ENCODE measurements at places on chromosomes 2 and 18. TPM values are rescaled to one million over a fixed set of nuclear protein-coding genes. Genes with fewer than 3 reads are reported as not detected.

Gene ATP8B1
- not detected for total RNA-seq

Gene FBXO48
- 5.6 TPM for total RNA-seq

Gene PLEK
- total RNA-seq, result 3.9 TPM

Gene CCL20
- not detected for total RNA-seq

Gene PIAS2
- 40.6 TPM for total RNA-seq

Gene PGAP1
- total RNA-seq, result 9.7 TPM

Gene CEBPZ
- 88.4 TPM for total RNA-seq

- peaks cover 40% of the 10 kb centered on the region for H3K36me3 ChIP-seq
- no peak overlapping the region for H3K27ac ChIP-seq
- no peaks in the 10 kb centered on the region for H3K4me1 ChIP-seq
- no peaks in the 10 kb centered on the region for H3K27me3 ChIP-seq
These were observed 552.8 kb upstream of the PKDCC start for GRCh38 chr2:41495050-41495449.

DNA sequence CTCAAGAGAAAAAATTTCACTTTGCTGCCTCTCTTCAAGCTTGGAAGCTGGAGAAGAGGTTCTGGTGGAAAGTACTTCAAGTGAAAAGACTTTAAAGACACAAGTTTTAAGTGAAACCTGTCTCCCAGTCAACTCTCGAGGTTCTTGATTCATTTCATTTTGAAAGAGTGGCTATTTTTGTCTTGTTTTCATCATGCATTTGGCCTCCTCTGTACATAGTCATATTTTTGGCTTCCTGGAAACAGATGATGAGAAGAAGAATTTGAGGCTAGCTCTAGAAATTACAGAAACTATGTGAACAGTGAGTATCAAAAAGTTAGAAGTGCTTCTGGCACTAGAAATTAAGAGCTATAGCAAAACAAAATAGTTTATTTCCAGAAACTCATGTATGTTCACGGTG, 124.8 kb downstream of the DTNA start:
- H3K27ac ChIP-seq, result no peak overlapping the region
- no peaks in the 10 kb centered on the region for H3K27me3 ChIP-seq
- DNase-seq, result no peak
- H3K36me3 ChIP-seq, result no peaks in the 10 kb centered on the region

GRCh38 chr2:8580316-8581233, 101.3 kb upstream of the ID2 start:
- no peak overlapping the region for H3K4me3 ChIP-seq
- peaks cover 25% of the 10 kb centered on the region for H3K27me3 ChIP-seq
- DNase-seq, result no peak
- peaks cover 18% of the 10 kb centered on the region for H3K4me1 ChIP-seq
- no peak overlapping the region for H3K27ac ChIP-seq

- DNase-seq, result no peak
- no peak overlapping the region for H3K4me3 ChIP-seq
- H3K36me3 ChIP-seq, result no peaks in the 10 kb centered on the region
- no peaks in the 10 kb centered on the region for H3K27me3 ChIP-seq
These were observed 96.0 kb downstream of the UXS1 start for GRCh38 chr2:106098081-106098480.

DNA sequence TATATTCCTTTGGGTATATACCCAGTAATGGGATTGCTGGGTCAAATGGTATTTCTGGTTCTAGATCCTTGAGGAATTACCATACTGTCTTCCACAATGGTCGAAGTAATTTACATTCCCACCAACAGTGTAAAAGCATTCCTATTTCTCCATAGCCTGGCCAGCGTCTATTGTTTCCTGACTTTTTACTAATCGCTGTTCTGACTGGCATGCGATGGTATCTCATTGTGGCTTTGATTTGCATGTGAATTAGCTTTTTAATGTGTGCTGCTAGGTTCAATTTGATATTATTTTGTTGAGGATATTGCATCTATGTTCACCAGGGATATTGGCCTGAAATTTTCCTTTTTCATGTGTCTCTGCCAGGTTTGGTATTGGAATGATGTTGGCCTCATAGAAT, 67.4 kb upstream of the VRK2 start:
- DNase-seq, result no peak
- H3K4me1 ChIP-seq, result no peaks in the 10 kb centered on the region
- H3K27me3 ChIP-seq, result peaks cover 17% of the 10 kb centered on the region
- H3K4me3 ChIP-seq, result no peak overlapping the region
- peaks cover 12% of the 10 kb centered on the region for H3K36me3 ChIP-seq

- H3K4me3 ChIP-seq, result no peak overlapping the region
- DNase-seq, result no peak
- no peaks in the 10 kb centered on the region for H3K36me3 ChIP-seq
- no peaks in the 10 kb centered on the region for H3K4me1 ChIP-seq
These were observed 62.3 kb upstream of the GREB1L start for GRCh38 chr18:21179590-21180220.

GRCh38 chr2:26911911-26912861, 58.3 kb upstream of the MAPRE3 start:
- no peak overlapping the region for H3K4me3 ChIP-seq
- H3K36me3 ChIP-seq, result no peaks in the 10 kb centered on the region
- no peak overlapping the region for H3K27ac ChIP-seq
- H3K27me3 ChIP-seq, result peaks cover 24% of the 10 kb centered on the region
- no peak for DNase-seq

GRCh38 chr2:113216891-113217454, 43.2 kb downstream of the PSD4 start:
- H3K4me3 ChIP-seq, result peak overlapping the region; percentile 73
- no peak overlapping the region for H3K27ac ChIP-seq
- H3K36me3 ChIP-seq, result no peaks in the 10 kb centered on the region
- H3K4me1 ChIP-seq, result peaks cover 15% of the 10 kb centered on the region
- no peaks in the 10 kb centered on the region for H3K27me3 ChIP-seq
- DNase-seq, result no peak

DNA sequence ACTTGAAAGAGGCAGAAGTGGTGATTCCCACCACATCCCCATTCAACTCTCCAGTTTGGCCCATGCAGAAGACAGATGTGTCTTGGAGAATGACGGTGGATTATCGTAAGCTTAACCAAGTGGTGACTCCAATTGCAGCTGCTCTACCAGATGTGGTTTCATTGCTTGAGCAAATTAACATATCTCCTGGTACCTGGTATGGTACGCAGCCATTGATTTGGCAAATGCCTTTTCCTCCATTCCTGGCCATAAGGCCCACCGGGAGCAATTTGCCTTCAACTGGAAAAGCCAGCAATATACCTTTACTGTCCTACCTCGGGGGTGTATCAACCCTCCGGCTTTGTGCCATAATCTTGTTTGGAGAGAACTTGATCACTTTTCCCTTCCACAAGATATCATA, 411.5 kb upstream of the SMIM21 start:
- peaks cover 5% of the 10 kb centered on the region for H3K27me3 ChIP-seq
- DNase-seq, result no peak
- H3K36me3 ChIP-seq, result no peaks in the 10 kb centered on the region
- no peak overlapping the region for H3K4me3 ChIP-seq
- no peaks in the 10 kb centered on the region for H3K4me1 ChIP-seq
- H3K27ac ChIP-seq, result no peak overlapping the region

DNA sequence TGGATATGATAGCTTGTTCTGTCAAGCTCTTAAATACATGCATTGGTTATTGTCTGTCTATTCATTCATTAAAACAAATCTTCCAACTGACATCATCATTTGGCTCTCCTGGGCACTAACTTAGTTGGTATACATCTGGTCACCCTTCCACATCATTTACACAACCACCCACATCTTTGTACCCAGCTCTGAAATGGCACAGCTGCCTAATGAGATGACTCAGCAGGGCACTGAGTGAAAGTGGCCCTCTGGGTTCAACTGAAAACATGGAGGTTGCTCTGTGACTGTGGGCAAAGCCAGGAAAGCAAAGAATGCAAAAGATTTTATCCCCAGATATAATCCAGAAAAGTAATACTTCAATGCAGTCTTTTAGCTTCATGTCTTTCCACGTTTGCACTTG, 234.0 kb upstream of the MAP2 start:
- no peaks in the 10 kb centered on the region for H3K4me1 ChIP-seq
- H3K4me3 ChIP-seq, result no peak overlapping the region
- H3K27me3 ChIP-seq, result no peaks in the 10 kb centered on the region
- no peak overlapping the region for H3K27ac ChIP-seq
- H3K36me3 ChIP-seq, result no peaks in the 10 kb centered on the region

- DNase-seq, result no peak
- H3K4me3 ChIP-seq, result no peak overlapping the region
- no peaks in the 10 kb centered on the region for H3K27me3 ChIP-seq
- H3K4me1 ChIP-seq, result no peaks in the 10 kb centered on the region
These were observed 84.7 kb downstream of the GLI2 start for GRCh38 chr2:120820263-120820952.

GRCh38 chr2:179059026-179059700, 9.2 kb upstream of the CCDC141 start:
- no peak for DNase-seq
- no peaks in the 10 kb centered on the region for H3K36me3 ChIP-seq
- H3K27me3 ChIP-seq, result no peaks in the 10 kb centered on the region

DNA sequence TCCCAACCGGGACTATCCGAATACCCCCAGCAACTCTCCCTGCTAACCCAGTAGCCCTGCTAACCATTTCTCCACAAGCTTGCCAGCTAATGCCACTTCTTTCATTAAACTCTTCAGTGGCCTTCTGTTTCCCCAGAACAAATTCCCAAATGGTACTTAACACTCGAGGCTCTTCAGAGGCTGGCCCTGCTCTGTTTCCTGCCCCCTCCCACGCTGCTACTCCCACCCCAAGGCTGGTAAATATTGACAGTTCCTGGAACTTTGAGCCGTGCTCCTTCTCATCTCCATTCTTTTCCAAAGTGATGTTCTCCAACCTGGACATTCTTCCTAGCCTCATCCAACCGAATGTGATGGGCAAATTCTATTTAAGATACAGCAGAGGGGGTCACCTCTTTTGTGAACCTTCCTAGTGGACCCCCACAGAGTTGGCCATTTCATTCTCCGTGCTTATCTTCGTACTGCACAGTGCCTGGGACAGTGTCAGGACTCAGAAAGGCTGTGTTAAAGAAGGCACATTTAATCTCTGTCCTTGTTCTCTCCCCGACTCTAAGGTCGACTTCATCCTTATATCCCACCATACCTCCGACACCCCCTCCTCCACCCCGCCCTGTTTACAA, 3.2 kb upstream of the KIDINS220 start:
- no peak for DNase-seq
- no peaks in the 10 kb centered on the region for H3K36me3 ChIP-seq

DNA sequence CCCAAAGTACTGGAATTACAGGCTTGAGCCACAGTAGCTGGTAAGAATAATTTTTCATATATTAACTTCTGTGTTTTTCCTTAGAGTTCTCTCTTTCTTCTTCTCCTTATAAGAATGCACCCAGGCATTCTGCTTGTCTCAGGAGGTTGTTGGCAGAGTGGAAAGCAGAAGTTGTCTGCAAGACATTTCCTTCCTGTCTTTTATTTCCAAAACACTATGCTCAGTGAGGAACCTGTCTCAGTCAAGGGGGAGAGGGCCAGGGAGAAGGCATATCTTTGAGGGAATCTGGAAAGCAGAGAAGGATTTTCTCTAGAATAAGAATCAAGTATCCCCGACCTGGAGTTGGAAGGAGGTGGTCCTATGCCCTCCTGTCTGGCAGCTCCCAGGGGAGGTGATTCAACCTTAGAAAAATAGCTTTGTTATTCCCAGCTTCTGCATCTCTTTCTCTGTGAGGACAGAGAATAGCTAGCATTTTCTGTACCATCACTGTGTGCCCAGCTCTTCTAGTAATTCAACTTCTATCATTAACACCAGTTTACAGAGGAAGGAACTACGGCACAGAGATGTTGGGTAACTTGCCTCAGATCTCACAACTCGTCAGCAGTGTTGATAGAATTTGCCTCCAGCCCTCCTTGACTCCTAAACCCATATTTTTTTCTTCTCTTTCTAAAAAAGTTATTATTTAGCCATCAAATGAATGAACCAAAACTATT, 3.8 kb upstream of the LPIN2 start:
- no peak for DNase-seq
- no peaks in the 10 kb centered on the region for H3K27me3 ChIP-seq
- no peak overlapping the region for H3K4me3 ChIP-seq
- no peaks in the 10 kb centered on the region for H3K36me3 ChIP-seq

DNA sequence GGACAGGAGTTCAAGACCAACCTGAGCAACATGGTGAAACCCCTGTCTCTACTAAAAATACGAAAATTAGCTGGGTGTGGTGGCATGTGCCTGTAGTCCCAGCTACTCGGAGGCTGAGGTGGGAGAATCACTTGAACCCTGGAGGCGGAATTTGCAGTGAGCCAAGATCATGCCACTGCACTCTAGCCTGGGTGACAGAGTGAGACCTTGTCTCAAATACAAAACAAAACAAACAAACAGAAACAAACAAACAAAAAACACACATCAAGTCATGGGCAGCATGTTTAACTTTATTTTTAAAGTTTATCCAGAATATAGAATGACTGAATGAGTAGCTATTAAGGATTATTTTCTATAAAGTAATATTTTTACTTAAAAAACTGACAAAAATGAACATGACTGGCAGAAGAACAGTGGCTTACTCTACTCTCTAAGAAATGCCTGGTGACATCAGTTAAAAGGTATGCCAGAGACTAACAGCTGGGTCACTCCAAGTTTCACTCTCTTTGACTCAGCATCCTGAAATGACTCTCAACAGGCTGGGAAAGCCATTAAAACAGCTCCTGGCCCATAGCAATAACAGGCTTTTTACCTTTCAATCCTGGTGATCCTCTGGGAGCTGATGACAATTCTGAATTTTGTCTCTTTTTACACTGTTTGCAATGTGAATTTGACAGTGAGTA, 281.6 kb upstream of the STON1 start:
- no peaks in the 10 kb centered on the region for H3K27me3 ChIP-seq
- no peaks in the 10 kb centered on the region for H3K4me1 ChIP-seq
- no peaks in the 10 kb centered on the region for H3K36me3 ChIP-seq
- no peak for DNase-seq
- no peak overlapping the region for H3K4me3 ChIP-seq

DNA sequence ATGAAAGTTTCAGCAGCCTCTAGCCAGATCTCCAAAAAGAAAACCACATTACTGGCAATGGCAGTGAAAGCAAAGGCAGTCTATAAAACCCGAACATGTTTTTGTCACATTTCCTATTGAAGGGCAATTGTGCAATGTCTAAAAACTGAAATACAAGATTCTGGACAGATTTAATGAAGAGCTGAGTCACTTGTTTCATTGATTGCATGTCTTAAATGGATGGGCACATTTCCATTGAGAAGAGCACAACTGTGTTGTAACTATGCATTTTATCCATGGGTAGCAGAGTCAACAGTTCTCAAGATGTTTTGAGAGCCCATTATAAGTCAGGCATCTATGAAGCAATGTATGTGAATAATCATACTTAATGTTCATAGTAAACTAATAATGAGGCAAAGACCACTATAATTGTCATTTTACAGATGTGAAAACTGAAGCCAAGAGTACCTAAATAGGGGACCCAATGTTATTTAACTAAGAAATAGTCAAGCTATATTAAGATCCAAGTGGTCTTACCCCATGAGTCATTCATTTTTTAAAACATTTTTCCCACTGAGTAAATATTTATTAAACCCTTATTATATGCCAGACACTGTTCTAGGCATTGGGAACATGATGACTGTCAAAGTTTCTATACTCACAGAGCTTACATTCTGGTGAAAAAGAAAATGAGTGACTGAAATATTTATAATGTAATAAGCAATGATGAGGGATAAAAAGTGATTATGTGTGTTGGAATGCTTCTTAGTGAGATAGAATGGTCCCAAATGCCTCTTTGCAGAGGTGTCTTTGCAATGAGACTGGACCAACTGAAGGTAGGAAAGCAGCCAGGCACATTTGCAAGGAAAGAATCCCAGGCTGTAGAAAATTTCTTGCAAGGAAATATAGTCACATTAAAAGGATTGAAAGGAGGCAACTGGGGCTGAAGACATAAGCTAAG, 818.9 kb upstream of the ACVR2A start:
- DNase-seq, result no peak
- no peak overlapping the region for H3K27ac ChIP-seq
- H3K27me3 ChIP-seq, result peaks cover 16% of the 10 kb centered on the region
- H3K4me1 ChIP-seq, result no peaks in the 10 kb centered on the region
- no peaks in the 10 kb centered on the region for H3K36me3 ChIP-seq
